ENCODE measurements at places on chromosomes 16 and 17.

- DNase-seq = no peak
These were observed 20.7 kb upstream of the UBE2G1 start for GRCh38 chr17:4387137-4387536.

GRCh38 chr16:2712546-2712945 lies 7.5 kb downstream of the PRSS27 start:
- no peak for DNase-seq

GRCh38 chr17:45018848-45019711 lies 32.4 kb downstream of the DCAKD start:
- peak; percentile 32 for DNase-seq

DNA sequence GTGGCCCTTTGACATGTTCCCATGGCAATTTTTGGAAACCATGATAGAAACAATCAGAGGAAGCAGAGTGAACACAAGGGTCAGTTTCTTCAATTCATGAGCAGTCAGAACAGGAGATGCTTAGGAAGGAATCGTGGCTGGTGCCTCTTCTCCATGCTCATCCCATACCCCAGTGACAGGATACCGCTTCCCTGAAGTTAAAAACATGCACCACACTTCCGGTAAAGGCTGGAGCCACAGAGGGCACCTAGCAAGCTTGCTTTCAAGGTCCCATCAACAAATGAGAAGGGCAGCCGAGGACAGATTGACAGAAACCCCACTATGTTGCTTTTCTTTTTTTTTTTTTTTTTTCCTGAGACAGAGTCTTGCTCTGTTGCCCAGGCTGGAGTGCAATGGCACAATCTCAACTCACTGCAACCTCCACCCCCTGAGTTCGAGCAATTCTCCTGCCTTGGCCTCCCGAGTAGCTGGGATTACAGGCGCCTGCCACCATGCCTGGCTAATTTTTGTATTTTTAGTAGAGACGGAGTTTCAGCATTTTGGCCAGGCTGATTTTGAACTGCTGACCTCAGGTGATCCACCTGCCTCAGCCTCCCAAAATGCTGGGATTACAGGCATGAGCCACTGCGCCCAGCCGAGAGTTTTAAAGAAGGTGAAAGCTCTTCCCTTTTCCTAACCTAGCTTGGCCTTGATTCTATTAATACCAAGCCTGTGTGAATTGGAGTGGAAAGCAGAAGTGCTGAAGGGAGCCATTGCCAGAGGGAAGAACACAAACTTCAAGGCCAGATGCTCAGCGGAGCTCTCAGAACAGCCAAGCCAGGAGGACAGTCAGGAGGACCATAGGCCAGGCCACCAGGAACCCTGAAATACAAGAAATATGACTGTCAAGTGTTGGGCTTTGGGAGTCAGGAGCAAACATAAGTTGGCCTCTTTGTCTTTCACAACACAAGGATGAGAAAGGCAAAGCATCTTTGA lies 16.6 kb downstream of the GP2 start:
- DNase-seq = no peak

DNA sequence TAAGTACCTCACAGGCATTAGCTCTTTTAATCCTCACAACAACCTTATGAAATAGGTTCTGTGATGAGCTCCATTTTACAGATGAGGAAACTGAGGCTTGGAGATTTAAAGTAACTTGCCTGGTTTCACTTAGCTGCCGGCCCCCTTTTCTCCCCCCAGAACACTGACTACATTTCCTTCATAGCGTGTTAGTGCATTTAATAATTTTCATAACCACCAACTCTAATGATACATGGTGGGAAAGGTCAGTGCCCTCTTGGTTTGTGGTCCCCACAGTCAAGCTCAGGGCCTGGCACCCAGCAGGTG lies 16.5 kb upstream of the RHOT1 start:
- DNase-seq = no peak

DNA sequence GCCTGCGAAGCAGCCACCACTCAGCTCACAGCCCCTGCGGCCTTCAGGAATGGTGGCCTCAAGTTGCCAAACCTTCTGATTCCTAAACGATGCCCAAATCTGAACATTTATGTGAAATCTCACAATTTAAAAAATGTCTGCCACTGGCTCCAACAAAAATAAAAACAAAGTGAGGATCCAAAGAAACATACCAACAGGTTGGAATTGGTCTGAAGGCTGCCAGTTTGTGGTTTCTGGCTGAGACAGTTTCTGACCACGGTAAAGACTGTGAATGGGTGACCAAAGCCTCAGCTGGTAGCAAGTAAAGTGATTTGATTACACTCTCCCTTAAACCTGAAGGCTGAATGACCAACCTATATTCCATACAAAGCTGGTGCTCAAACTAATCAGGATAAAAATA lies 24.9 kb downstream of the LITAFD start:
- no peak for DNase-seq

GRCh38 chr17:72804949-72805707 lies 287.4 kb downstream of the SLC39A11 start:
- no peak for DNase-seq

DNA sequence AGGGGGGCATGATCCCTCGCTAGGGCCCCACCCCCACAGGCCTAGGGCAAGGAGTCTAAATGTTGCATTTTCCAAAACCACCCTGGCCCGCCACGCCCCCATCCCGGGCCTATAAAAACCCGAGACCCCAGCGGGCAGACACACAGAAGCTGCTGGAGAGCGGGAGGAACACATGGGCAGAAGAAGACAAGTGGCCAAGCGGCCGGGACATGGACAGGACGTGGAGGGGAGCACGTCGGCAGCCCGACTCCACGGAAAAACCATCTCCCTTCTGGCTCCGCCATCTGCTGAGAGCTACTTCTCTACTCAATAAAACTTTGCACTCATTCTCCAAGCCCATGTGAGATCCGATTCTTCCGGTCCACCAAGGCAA lies 34.1 kb upstream of the ENPP7 start:
- no peak for DNase-seq

- DNase-seq = no peak
These were observed 6.2 kb downstream of the CNP start for GRCh38 chr17:41972571-41973407.

DNA sequence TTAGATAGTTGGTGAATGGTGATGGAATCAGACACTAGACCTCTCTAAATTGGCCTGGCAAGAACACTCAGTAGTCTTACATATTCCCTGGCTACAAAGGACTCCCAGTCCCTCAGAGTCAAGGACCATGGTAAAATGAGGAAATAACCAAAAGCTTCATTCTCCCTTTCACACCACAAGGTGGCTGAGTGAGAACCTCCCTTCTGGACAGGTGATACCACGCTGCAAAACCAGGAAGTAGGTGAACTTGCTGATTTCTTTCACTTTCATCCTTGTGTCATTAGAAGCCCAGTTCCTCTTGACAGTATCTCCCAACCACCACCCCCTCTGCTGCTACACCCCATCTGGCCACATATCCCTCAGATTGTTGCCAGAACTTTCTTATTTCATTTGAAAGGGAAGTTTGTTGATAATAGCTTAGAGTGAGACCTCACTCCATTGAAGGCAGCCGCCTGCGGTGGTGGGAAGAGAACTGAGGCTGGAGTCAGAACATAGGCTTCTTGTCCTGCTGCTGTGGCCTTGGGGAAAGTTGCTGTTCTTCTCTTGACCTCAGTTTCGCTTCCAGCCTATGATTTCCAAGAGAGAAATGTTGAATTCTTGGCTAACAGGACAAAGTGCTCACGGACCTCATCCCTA lies 290.6 kb upstream of the CCL2 start:
- peak; percentile 80 for DNase-seq

GRCh38 chr17:11736613-11737312 lies 138.5 kb downstream of the DNAH9 start:
- DNase-seq = no peak

- DNase-seq = peak; percentile 74
These were observed 44.9 kb downstream of the OTOA start for GRCh38 chr16:21708533-21709115.

DNA sequence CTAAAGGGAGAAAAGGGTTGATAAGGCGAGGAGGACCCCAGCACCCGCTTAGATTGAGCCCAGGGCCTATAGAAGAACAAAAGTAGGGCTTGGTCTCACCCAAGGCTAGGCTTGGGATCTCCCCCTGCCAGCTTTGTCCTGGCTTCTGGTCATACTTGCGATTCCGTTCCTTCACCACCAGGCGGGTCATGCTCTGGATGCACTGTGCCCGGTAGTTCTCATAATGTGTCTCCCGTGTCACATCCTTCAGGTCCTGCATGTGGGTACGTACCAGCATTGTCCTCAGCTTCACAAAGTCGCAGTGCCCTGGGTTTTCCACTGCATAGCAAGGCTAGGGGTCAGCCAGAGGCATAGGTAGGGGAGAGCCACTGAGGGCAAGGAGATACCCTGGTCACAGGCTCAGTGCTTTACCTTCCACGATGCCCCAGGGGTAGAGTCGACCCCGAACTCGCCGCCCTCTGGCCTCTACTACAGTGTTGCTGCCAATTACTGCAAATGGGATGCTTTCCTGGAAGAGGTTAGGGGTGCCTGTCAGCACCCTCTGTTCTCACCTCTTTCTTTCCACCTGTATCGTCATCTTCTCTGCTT lies 6.5 kb upstream of the MTMR4 start:
- DNase-seq = no peak

DNA sequence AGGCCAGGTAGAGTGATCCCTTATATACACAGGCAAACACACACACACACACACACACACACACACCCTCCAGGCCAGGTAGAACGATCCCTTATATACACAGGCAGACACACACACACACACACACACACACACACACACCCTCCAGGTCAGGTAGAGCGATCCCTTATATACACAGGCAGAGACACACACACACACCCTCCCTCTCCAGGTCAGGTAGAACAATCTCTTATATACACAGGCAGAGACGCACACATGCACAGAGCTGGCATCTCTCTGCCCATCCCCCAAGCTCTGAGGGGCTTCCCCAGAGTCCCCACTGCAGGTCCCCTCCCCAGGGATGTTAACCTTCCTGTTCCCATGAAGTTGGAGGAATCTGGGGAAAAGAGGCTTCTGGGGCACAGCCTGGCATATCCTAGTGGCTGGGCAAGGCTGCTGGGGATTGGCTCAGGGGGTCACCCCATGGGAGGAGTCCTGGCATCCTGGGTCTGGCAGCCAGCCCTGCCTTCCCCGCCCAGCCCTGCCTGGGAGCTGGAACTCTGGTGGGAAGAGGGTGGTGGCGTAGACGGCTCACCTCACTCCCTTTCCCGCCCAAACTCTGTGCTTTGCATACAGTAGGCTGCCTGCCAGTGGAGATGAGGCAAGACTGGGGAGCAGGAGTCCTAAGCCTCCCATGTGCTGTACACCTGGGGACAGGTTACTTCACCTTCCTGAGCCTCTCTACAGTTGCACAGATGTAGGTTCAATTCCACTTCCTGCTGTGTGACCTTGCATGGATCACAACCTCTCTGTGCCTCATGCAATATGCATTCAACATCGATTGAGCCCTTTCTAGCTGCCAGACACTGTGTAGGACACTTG lies 41.8 kb downstream of the TEKT5 start:
- DNase-seq = no peak

DNA sequence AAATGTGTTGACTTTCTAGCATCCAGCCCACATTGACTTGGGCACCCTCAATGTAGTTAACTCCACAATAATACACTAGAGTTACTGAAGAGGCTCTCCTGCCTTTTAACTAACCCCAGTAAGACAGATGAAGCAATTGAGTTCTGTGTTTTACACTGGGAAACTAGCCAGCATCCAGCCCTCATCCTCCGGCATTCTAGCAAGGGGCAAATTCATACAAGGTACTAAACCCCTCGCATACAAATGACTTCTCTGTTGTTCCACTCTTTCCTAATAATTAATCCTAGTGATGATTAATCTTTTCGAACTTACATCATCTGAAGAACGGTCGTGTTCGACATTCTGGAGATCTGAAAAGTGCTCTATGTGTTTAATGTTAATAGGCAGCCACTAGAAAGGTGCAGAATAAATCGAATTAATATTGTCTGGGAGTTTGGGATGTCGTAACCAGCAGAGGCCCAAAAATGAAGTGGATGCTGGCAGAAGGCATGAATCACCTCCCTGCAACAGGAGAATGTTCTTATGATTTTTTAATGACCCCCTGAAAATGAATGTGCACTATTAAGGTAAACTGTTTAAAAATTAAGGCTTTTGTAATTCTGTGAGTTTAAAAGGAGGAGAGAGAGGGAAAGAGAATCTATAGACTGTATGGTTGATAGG lies 249.4 kb downstream of the SNX29 start:
- no peak for DNase-seq

GRCh38 chr17:59620064-59620359 lies 317 bp downstream of the CLTC start:
- DNase-seq = no peak

- no peak for DNase-seq
These were observed 23.0 kb upstream of the CHMP6 start for GRCh38 chr17:80968602-80969029.

GRCh38 chr17:13544292-13544691 lies 57.4 kb downstream of the HS3ST3A1 start:
- DNase-seq = no peak

DNA sequence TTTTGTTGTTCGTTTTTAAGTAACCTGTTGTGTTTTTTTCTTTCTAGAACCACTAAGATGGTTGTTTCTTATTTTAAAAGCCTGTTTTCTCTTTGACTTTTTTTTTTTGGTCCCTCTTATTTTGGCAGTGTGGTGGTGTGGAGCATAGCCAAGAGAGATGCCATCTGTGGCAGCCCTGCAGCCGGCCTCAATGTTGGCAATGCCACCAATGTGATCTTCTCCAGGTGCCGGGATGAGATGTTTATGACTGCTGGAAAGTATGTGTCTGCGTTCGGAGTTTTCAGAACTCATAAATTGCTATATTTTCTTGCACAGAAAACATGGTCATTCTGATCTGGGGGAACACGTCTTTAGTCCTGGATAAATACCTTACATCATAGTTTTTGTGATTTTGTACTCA lies 17.6 kb downstream of the CFAP52 start:
- DNase-seq = no peak

GRCh38 chr16:54875443-54875842 lies 55.2 kb upstream of the IRX5 start:
- no peak for DNase-seq

DNA sequence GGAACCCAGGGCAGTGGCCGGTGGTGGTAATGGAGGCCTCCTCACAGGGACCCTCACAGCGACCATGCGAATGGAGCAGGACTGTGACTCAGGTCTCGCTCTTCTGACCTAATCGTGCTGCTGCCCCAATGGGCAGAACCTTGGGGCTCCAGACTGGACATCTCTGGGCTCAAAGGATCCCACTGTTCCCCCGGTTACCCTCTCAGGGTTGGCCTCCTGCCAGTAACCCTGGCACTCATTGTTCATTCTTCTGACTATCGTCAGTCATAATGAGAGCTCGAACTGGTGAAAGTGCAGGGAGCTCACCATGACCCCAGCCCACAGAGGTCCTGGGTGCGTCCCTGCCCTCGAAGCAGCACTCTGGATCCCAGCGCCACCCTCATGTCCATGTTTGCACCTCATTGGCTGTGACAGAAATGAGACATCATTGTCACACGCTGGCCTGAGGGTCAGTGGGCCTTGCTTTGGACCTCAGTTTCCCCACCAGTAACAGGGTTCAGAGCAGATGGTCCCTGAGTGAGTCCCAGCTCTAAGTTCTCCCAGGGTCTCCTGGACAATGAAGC lies 4.0 kb upstream of the NPRL3 start:
- no peak for DNase-seq

DNA sequence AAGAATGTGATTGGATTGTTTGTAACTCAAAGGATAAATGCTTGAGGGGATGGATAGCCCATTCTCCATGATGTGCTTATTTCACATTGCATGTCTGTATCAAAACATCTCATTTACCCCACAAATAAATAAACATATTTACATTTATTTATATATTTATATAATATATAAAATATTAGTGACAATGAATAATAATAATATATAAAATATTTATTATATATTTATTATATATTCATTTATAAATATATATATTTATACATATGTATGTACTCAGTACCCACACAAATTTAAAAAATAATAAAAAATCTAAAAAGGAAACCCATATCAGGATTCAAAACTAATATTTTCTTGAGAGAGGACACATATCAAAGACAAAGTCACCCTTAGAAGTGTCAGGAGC lies 429.9 kb downstream of the KCNJ2 start:
- DNase-seq = no peak

Measured in T-helper 1 cell (primary cell).